GM03348 (cell line): ENCODE measurements at places on chromosomes 6 and 20.
A peak's percentile ranks its signal among the peaks of the same experiment; 100 is the strongest.

GRCh38 chr6:30687659-30688431, 1.4 kb upstream of the PPP1R18 start:
- DNase-seq: peak; percentile 59

GRCh38 chr6:43845646-43846045, 75.6 kb downstream of the VEGFA start:
- no peak for DNase-seq

- no peak for DNase-seq
These were observed 202.4 kb downstream of the LY86 start for GRCh38 chr6:6790891-6791290.

DNA sequence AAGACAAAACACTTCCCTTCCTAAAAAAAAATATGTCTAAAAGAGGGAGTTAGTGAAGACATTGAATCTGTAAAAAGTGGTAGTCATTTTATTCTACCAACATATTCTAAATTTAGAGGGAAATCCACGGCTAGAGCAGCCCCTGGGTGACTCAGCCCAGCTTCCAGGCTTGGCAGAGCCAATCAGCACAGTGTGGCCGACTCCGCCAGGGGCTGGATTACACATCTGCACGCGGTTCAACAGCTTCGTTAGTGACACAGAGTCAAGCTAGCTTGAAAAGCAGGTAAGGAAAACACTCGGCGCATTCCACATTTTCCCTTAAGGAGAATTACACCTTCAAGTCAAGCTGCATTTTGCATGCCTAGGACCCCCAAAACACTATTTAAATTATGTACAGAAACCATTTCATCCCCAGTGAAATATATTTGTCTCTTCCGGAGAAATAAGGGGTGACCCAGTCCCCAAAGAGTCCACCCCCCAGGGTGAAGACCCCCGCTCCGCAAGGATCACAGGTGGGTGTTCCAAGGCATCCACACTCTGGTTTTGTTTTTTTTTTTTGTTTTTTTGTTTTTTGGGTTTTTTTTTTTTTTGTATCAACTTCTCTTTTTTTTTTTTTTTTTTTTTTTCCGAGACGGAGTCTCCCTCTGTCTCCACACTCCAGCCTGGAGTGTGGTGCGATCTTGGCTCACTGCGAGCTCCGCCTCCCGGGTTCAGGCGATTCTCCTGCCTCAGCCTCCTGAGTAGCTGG, 58.4 kb upstream of the ARID1B start:
- DNase-seq: peak; percentile 79

DNA sequence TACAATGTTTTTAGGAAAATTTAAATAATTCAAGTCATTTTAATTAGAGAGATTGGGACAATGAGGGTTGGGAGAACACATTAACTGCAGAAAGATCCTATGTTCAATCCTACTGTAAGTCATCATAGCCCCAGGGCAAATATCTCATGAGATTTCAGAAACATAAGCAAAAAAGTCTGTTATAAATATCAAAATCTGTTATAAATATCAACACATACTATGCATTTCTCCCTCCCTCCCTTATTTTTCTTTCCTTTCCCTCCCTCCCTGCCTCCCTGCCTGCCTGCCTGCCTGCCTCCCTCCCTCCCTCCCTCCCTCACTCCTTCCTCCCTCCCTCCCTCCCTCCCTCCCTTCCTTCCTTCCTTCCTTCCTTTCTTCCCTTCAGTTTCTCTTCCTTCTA, 267.3 kb upstream of the SASH1 start:
- DNase-seq: no peak

DNA sequence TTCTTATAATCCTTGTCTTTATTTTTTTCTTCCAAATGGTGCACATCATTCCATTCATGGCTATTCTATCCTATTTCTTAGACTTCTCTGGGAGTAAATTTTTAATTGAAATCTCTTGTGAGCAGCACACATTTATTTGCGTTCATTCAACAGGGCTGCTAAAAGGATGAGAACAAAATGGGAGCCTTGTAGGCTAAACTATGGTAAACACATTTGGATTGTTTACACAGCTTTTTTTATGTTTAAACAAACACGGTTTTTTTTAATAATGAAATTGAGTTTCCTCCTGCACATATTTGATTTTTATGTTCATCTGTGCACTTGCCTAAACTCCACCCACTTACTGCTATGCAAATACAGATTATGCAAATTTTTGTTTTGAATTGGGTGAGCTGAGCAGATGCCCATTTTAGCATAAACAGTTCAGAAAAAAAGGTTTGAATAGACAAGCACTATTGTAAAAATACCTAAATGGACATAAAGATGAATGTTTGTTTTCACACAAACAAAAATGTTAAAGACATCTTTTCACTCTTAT, 92.0 kb downstream of the OLIG3 start:
- no peak for DNase-seq

- DNase-seq: no peak
These were observed 27.3 kb downstream of the SLC2A4RG start for GRCh38 chr20:63766695-63767426.

- no peak for DNase-seq
These were observed 152.6 kb upstream of the EXOC2 start for GRCh38 chr6:845566-845965.

GRCh38 chr6:66376001-66376400, 669.0 kb upstream of the EYS start:
- DNase-seq: peak; percentile 5

- no peak for DNase-seq
These were observed 32.3 kb downstream of the ELOVL2 start for GRCh38 chr6:11011787-11012234.

DNA sequence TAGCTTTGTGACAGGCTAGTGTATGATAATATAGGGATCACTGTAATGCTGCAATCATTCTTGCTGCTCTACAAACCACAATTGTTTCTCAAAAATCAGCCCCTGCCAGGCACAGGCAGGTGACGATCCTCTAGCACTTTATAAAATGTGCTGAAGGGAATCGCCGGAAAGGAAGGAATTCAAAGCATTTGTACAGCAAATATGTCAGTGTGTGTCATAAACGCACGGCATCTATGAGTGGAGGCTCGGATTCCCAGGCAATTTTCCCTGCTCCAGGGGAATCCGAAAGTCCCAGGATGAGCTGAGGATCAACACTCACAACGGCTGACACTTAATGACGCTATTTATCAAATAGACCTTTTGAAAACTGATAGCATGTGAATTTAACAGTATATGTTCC, 1.4 kb downstream of the PHACTR1 start:
- DNase-seq: peak; percentile 66

- DNase-seq: no peak
These were observed 280.6 kb upstream of the RUNX2 start for GRCh38 chr6:45047573-45047972.

DNA sequence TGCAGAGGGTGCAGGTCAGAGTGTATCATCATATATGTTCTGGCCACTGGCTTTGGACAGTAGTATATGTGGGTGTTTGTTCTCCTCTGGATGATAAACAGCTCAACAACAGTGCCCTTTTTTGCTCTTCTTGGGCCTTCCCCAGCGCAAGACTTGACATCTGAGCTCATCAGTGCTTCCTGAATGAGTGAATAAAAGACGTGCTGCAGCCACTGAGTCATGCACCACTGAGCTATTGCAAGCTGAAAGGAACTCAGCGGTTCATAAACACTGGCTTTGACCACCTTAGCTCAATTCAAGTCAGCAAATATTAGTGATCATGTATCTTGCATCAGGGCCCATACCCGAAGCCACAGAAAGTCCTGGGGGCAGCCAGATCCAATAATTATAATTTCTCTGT, 105.3 kb upstream of the KCNG1 start:
- peak; percentile 79 for DNase-seq

DNA sequence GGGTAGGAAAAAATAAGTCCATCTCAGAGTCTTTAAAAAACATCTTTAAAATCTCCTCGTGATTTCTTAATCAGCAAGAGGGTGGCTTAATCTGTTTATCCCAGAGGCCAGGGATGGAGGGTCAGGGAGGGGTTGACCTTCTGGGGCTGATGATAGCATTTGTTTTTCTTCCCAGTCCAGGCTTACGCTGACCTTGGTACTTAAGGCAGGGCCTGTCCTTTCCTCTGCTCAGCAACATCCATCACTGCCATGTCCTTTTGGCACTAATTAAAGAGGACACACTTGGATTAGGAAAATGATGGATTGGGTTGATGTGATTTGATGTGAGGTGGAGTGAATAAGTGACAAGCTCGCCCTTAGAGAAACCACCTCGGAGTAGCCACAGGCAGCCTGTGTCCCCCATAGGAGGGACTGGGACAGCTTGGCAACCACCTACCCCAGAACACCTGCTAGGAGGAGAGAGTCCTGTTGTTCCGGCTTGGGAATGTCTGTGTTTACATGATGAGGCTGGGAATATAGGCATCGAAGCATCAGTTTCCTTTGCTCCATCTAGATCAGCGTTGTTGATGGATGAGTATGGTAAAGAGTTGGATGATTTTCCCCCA, 44.2 kb downstream of the PHACTR3 start:
- no peak for DNase-seq

DNA sequence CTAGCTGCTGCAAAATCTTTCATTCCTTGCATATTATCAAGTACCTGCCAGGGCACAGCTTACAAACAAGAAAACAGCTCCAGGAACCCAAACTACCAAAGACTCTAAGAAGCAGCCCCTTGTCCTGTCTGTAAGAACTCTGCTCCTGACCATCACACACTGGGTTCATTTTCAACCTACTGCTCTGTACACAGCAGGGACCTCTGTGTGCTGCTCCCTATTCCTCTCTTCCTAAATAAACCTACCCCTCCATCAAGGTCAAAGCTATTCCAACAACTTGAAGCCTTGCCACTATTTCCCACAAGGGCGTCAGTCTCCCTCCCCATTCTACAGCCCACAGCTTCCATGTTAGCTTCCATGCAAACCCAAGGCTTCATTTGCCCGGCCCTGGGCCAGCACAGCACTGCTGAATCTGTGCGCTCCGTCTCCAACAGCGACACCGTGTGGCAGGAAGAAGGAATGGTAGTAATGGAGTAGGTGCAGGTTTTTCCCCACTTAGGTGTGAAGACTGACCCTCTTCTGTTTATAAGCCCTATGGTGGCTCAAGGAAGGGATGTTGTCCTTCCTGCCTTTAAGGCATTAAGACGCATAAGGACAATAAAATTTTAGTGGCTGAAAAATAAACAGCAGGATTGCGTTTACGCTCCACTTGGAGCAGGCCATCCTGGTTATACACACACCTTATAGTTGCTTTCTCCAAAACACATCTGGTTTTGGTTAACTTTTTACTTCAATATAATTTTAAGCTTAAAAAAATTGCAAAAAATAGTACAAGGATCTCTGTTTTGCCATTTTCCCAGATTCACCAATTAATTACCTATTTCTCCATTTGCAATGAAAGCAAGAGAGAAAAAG, 115.2 kb upstream of the NXT1 start:
- peak; percentile 59 for DNase-seq

DNA sequence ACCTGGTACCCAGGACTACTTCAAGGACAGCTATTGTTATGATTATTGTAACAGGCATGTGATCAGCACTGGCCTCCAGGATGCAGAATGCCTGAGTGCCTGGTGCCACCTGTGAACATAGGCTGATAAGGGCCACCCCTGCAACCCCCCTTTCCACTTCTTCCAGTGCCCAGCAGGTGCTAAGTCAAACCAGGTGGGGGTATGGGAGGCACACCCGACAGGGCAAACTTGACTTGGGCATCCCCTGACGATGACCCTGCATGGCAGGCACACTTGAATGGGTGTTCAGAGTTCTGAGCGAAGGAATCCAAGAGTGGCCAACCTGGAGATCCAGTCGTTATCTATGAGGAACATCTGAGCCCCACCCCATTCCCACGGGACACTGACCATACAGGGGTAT, 3.4 kb downstream of the ADA start:
- no peak for DNase-seq

- no peak for DNase-seq
These were observed 18.8 kb downstream of the RBL1 start for GRCh38 chr20:37077009-37077408.

DNA sequence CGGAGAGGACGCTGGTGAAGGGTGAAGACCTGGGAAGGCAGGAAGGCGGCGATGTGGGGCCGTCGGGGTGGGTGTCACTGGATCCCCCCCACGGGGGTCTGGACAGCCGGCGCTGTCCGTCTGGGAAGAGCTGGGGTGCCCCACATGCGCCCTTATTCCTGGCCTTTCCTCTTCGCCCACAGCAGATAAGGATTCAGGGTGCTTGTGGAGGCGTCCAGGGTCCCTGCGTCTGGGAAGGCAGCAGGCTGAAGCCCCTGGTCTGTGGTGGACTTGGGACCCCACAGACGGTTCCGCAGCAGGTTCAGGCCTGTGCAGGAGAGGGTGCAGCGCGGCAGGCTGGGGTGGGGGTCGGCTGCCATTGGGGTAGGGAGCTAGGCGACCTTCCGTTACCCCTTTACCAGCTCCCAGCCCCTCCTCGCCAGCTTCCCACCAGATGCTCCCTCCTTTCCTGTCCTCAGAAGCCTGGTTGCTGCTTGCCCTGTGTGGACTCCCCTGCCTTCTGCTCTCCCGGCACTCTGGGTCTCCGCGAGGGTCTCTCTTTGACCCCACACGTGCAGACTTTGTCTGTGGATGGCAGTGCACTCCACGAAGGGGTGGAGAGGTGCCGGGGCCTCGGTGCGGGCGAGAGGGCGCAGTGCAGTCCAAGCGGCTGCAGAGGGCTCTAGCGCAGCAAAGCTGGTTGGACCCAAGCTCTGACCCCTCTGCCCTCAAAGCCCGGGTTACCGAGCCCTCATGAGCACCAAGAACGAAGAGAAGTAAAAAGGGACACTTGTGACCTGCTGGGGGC, 2.1 kb upstream of the GATA5 start:
- DNase-seq: no peak

DNA sequence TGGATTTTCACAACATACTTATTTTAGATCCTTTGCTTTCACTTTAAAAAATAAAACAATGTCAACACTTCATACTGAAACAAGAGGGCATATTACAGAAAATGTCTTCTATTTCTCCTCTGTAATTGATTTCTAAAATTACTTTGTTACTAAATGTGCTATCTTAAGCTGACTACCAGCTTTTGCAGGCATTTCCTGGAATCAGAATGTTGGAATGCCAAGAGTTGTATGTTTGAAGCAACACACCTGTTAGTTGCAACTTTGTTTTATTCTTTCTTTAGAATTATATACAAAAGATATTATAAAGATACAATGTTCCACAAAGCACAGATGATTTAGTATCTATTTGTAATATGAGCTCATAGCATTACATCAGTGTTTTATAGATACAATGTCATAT, 62.5 kb upstream of the TMEM170B start:
- DNase-seq: no peak

DNA sequence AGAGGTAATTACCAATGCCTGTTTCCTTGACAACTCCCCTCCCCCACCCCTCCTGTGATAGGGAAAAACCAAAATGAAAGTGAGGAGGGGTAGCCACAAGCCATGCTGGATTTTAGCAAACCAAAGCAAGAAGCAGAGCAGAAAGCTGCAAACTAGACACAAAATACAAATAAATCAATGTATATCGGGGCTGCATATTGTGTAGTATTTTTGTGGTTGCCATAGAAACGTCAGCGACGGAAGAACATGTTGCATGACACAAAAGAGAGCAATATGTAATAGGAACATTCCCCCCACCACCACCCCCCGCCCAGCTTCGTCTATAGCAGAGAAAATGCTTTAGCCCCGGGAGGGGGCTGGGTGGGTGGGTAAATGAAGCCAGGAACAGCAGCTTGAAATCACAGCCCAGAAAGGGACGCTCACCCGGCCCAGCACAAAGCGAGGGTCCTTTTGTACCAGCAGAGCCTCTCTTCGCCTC, 548 bp downstream of the AGPAT4 start:
- DNase-seq: no peak
